ENCODE measurements at places on chromosomes 4 and X.
A peak's percentile ranks its signal among the peaks of the same experiment; 100 is the strongest.

DNA sequence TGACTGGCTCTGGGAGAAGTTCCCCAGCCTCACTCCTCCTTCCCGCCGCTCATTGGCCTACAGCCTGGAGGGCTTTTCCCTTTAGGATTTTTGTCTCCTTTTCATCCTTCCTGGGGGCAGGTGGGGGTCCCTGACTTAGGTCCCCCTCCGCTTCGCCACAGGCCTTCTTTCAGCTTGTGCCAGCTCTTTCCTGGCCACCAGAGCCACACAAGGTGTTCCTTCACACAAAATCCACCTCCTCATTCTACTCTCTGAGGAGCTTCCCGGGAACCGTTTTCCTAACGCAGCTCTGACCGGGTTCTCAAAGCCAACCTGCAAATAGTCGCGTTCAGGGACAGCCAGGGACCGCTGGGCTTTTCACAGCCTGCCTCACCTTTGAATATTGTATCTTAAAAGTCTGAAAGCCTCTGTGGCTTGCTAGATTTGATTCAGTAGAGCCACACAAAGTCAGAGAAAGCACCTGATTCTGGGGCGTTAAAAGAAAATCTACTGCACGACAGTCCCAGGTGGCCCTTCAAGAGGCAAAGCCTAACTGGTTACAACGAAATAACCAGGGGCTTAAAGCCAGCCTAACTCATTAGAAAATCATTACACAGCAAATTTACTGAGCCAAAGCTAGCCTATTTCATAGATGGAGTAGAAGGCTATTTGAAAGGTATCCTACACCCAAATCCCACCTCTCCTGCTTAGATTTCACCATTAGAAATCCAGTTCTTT, 731 bp upstream of the GPC3 start:
- ATAC-seq = no peak

- ATAC-seq = no peak
Observed at GRCh38 chr4:170157670-170158069, 67.9 kb upstream of the AADAT start.

- no peak for ATAC-seq
Observed at GRCh38 chr4:9946170-9946569, 75.1 kb downstream of the SLC2A9 start.

- ATAC-seq = no peak
Observed at GRCh38 chr4:153081693-153082092, 122.5 kb upstream of the TRIM2 start.

DNA sequence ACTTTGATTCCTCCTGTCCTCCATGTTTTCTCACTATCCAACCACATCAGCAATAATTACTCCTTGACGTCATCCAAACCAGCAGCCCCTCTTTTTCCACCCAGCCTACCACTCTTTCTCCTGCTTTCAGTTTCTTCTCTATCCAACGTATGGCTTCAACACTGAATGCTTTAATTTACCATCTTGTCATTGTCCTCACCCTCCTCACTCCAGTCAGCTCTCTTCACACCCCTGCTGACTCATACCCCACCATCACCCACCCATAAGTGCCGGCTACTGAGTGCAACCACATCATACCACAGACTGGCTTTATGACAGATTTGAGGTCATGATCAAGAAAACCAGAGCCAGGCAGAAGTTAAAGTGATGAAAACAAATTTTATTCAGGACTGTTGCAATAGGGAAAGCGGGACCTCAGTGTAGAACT, 9.8 kb upstream of the ANXA5 start:
- ATAC-seq = no peak

DNA sequence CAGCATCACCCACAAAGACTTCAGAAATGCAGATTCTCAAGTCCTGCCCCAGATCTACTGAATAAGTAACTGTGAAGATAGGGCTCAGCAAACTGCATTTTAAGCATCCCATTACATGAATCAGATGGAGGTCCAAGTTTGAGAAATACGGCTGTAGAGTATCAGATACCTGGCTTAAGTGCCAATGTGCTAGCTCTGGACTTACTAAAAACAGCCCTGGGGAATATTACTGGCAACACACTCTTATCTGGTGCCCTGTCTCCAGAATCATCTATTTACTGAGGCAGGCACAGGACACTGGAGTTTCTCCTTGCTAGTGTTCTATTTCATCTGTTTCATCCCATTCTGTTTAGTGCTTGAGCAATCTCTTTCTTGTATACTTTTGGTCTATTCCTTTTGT, 105.1 kb downstream of the SPOCK3 start:
- ATAC-seq = no peak

DNA sequence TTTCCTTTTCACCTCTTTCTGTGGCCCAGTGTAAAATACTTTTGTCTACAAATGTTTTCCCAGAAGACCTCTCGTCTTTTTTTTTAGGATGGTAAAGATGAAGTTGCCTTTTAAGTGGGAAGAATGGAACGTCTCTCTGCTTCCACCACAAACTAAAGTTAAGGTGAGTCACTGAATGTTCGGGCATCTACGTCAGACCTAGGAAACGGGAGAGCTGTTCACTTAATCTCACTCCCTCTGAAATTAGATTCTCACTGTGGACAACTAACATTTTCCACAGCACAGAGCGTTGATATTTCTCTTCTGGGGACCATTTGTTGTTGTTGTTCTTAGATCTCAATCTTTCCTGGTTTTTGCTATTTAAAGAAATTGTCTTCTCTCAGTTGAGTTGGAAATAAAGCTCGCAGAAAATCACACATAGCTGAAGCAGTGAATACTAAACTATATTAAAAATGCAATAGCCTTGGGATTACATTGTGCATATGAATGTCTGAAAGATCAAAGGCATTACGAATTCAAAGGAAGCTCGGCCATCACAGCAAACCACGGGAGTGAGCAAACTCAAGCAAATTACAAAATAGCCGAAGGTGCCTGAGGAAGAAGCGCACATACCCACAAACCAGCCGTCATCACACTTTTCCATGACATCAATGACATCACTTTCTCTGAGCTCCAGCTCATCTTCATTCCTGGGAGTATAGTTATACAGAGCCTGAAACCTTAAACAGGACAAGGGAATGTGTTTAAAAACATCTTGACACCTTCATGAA, 53.9 kb upstream of the PDLIM3 start:
- ATAC-seq = no peak

GRCh38 chrX:25017667-25018247, 2.0 kb upstream of the ARX start:
- ATAC-seq = no peak

- ATAC-seq = no peak
Observed at GRCh38 chr4:20248155-20248558, 3.5 kb upstream of the SLIT2 start.

GRCh38 chr4:128564081-128564630, 245.3 kb upstream of the JADE1 start:
- no peak for ATAC-seq

DNA sequence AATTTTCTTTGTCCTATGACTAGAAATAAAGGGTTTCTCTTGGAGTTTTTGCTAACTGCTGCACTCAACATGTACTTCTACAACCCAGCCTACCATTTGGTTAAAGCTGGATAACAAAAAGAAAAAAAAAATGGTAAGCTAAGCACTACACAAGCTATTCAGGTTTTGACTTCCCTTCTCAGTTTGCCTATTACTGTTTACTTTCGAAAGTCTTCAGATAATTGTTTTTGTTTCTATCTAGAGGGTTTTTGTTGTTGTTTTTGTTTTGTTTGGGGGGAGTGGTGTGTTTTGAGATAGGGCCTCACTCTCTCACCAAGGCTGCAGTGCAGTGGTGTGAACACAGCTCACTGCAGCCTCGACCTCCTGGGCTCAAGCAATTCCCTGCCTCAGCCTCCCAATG, 46.6 kb downstream of the CLOCK start:
- no peak for ATAC-seq

GRCh38 chrX:33447285-33447684, 235.9 kb upstream of the DMD start:
- ATAC-seq = no peak

- no peak for ATAC-seq
Observed at GRCh38 chr4:128859887-128860677, 50.6 kb downstream of the JADE1 start.

GRCh38 chr4:127219232-127219631, 413.5 kb upstream of the INTU start:
- ATAC-seq = no peak

DNA sequence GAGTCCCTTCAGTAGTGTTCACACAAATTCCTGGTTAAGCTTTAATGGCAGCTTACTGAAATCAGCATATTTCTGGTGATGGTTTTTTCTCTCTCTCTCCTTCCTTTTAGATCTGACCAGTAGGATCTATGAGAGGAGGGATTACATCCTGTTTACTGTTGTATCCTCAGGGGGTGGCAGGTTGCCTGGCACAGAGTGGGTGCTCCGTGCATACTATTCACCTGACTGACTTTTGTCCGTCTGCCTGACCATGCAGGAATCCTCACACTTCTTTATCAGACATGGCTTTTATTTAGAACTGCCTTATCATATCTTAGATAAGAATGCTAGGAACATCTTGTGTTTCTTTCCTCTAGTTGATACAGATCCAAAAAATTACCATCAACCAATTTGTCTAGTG, 29.6 kb downstream of the MCUB start:
- no peak for ATAC-seq

GRCh38 chr4:150090836-150091235, 12.6 kb downstream of the DCLK2 start:
- ATAC-seq = no peak

DNA sequence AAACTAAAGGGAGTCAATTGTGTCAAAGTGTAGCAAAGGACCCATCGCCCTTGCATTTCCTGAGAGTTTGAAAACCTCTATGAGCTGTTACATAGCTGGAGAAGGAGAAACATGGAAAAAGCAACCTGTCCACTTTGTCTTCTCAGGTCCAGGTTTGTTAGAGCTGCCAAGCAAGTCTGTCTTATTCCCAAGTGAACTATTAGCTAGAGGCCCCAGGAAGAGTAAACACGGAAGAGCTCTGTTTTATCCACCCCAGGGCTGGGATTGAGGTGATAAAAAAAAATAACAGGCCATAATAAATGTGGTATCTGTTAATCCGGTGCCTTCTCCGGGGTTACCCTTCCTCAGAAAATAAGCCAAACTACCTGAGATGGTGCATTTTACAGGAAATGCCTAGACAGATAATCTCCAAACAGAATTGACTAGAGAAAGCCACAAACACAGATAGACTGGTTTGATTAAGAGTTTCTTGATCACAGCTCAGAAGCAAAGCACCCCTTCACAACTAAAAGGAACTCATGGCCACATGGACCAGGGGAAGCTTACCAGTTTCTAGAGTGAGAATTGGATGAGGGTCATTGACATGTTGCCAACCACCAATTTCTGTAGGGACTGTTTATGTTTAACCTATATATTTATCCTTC, 35.9 kb upstream of the RELL1 start:
- no peak for ATAC-seq

DNA sequence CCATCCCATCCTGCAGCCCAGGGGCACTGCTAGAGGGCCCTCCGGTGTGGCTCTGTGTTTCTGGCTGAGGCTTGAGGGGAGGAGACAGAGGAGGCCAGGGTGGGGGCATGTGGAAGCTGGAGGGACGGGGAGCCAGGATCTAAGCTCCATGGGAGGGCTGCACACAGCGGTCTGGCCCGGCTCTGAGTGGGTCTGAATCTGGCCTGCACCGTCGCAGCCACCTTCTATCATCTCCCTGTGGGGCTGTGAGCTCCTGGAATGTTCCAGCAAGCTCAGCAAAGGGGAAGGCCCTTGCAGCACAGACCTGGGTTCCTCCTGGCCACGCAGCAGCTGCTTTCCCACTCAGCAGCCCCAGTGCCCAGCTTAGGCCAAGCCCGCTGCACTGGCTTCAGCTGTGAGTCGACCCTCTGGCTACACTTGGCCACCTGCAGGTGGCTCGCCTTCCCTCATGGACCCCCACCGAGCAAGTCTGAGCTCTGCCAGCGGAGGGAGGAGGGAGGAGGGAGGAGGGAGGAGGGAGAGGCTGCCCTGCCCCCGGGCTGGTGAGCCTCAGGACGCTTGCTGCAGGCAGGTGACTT, 5.3 kb downstream of the NKX1-1 start:
- ATAC-seq = no peak

DNA sequence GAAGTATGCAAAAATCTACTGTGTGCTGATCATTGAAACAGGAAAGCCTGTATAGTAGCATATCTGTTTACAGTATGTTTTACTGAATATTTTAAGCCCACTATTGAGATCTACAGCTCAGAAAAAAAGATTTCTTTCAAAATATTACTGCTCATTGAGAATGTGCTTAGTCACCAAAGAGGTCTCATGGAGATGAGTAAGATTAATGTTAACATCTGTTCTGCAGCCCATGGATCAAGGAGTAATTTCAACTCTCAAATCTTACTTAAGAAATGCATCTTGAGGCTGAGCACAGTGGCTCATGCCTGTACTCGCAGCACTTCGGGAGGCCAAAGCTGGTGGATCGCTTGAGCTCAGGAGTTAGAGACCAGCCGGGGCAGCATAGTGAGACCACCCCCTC, 3.3 kb downstream of the RNF4 start:
- no peak for ATAC-seq

- ATAC-seq = no peak
Observed at GRCh38 chrX:1172496-1172895, 40.0 kb downstream of the CRLF2 start.

GRCh38 chrX:103461156-103461555, 58.1 kb downstream of the RAB40A start:
- no peak for ATAC-seq

GRCh38 chr4:42282081-42282901, 115.0 kb upstream of the SHISA3 start:
- ATAC-seq = peak; percentile 72

DNA sequence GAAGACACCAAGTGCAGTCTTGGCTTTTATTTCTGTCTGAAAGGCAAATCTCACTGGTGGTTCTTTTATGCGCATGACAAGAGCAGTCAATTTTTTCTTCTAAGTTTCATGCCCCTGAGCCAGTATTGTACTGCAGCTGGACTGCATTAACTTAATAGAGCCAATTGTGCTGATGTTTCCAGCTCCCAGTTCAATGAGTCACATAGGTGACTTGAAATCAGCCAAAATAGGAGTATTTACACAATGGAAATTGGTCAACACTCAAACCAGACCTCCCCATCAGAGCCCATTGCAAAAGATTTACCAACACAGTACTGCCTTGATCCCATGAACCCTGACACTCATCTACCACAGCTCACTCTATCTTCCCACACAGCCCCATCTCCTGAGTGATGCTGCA, 100.3 kb upstream of the GUCY1A1 start:
- no peak for ATAC-seq

Measured in esophagus mucosa (tissue), 1 donor.